Immature natural killer cell (primary cell): ENCODE measurements at places on chromosomes 11 and 22.

- no peak for DNase-seq
Observed at GRCh38 chr11:103406357-103406756, 297.1 kb downstream of the DYNC2H1 start.

DNA sequence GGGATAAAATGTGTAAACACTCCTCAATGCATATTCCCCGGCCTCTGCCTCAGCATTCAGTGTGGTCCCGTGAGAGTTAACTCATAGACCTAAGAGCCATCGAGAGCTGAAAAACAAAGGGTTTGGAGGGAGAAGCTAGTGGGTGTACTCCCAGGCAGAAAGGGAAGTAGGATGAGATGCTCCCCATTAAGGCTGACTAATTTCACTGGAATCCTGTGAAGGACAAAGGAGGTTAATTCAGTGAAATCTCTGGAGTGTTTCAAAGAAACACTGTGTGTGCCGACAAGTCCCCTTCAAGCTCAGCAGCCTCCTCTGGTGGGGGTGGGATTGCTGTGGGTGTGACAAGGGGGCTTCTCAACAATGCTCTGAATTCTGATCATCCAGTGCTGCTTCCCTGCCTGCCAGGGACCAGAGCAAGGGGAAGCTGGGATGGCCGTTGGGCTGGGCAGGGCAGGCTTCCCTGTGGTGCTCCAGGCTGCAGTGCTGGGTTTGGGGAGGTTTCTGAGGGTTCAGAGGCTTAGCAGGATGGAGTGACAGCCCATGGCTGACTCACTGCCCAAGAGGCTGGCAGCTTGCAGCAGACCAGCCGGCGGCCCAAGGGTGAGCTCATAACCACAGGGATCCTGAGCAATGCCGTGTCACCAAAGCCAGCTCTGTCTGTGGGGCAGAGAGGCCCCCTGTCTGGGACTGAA is 61.4 kb upstream of the BMAL1 start:
- no peak for DNase-seq

DNA sequence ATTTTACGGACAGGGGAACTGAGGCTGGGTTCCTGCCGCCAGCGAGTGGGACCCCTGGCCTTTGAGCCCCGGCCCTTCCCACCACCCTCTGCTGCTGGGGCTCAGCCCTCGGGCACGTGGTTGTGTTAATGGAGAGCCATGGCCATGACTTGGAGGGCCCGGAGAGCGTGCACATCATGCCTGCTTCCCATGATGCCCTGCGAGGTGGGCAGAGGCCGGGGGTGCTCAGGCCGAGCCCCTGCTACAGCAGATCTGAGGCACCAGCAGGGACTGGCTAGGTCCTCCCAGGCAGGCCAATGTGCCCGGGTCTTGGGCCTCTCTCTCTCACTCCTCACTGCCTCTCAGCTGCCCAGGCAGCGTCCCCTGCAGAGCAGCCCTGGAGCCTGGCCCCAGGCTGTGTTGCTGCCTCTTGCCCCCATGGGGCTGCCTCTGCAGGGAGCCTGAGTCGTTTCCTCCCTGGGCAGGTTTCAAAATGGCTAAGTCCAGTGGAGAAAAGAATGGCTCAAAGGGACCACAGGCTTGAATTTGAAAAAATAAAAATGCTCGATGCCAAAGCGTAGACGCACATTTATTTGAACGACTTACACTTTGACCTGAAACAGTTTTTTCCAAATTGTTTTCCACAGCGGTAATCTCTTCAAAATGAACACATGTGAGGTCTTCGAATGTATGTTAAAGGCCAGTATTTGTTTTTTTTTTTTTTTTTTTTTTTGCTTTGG is 72.6 kb upstream of the CLDN5 start:
- DNase-seq = no peak

DNA sequence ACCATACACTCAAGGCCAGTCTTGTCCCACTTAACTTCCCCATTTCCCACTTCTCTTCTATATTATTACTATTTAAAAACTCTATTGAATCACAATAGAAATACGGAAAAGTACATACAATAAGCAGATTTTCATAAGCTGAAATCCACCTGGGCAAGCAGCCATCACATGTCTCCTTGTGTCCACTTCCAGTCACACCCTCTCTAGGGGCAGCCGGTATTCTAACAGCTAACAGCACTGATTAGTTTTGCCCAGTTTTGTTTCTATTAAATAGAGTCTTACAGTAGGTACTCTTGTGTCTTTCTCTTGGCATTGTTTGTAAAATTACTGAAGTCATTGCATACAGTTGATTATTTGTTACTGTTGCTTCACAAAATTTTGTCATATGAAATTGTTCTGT is 37.8 kb downstream of the PPP6R3 start:
- no peak for DNase-seq

GRCh38 chr11:124415356-124415923 is 9.2 kb downstream of the OR8B4 start:
- DNase-seq = peak; percentile 3

- DNase-seq = no peak
Observed at GRCh38 chr11:44309478-44310205, at the start of gene ALX4. Gene ALX4, minus strand, starts transcription at chr11:44310139. Its CDS starts 77 bp downstream, at chr11:44310062.
